ENCODE measurements at places on chromosomes 5 and 9. TPM values are rescaled to one million over a fixed set of nuclear protein-coding genes. Genes with fewer than 3 reads are reported as not detected.
A peak's percentile ranks its signal among the peaks of the same experiment; 100 is the strongest.

DNA sequence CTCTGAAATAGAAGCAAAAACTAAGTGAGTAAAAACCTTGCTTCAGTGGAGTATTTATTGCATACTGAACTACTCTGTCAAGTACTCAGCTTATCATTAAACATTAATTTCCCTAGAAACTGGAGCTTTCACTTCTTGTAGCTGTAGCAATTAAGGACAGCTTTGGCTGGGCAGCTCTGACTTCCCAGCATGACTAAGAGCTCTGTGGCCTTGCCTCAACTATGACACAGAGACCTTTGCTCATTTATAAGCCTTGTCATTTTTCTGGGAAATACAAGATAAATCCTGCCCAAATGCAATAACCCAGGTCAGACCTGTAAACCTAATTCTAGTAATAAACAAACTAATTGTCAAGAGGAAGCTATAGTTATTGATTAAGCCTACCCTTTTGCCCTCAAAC is 65.4 kb upstream of the STK32A start:
- H3K27me3 ChIP-seq: no peaks in the 10 kb centered on the region
- no peak overlapping the region for H3K4me3 ChIP-seq
- no peaks in the 10 kb centered on the region for H3K4me1 ChIP-seq
- no peak overlapping the region for H3K27ac ChIP-seq

DNA sequence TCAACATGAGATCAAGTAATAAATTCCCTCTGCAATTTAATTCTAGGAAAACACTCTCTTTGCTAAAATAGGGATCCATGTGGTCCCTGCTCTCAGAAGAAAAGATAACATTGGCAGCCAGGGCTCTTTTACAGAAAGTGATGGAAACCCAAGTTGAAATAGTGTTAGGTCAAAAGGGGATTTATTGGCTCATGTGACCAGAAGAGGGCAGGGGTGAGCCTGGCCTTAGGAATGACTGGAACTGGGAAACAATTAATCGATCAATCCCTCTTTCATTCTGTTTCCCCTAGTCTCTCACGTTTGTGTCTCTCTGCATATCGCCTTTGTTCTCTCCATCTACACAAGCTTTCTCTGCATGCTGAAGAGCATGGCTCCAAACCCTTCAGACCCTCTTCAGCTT is 58.3 kb upstream of the ALDH1B1 start:
- no peak overlapping the region for H3K27ac ChIP-seq
- no peaks in the 10 kb centered on the region for H3K27me3 ChIP-seq
- no peaks in the 10 kb centered on the region for H3K36me3 ChIP-seq
- no peak overlapping the region for H3K4me3 ChIP-seq

DNA sequence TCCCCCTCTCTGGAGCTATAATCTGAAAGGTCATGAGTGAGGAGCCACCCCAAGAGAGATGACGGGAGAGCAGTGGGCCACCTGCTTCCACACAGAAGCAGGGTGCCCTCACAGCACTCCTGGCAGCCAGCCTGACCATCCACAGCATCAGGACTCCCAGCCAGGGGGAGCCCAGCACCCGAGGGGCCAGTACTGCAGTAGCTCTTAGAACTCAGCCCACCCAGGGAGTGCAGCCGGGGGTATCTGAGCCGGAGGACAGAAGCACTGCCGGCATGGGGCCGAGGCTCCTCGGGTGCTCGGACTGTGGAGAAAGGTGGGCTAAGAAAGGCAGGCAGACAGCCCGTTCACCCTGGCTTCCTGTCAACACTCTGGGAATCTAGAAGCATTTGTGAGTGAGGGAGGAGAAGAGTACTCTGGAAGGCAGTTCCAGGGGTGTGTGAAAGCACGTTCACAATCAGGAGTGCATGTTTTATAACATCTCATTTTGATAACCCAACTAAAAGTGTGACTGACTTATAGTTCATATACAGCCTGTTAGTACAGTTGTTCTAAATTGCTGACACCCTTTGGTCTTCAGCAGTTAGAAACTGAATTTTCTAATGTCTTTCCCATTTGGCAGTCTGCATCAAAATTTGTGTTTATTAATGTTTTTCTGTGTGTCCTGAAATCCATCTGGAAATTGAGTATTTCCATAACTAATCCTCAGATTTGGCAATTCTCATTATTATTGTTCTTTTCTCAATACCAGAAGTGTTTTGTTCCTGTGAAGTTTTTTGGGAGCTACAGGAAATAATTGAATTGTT is 25.9 kb upstream of the ASPN start:
- H3K36me3 ChIP-seq: no peaks in the 10 kb centered on the region
- no peaks in the 10 kb centered on the region for H3K27me3 ChIP-seq
- peaks cover 31% of the 10 kb centered on the region for H3K4me1 ChIP-seq
- DNase-seq: no peak

GRCh38 chr5:118882666-118883065 is 105.7 kb downstream of the DTWD2 start:
- DNase-seq: no peak
- H3K4me3 ChIP-seq: no peak overlapping the region
- H3K36me3 ChIP-seq: no peaks in the 10 kb centered on the region
- H3K27ac ChIP-seq: no peak overlapping the region

GRCh38 chr5:83368319-83368718 is 103.2 kb upstream of the VCAN start:
- peak overlapping the region; percentile 60 for H3K27ac ChIP-seq
- H3K4me1 ChIP-seq: peaks cover 13% of the 10 kb centered on the region
- peak overlapping the region; percentile 8 for H3K4me3 ChIP-seq
- peak; percentile 92 for DNase-seq
- no peaks in the 10 kb centered on the region for H3K27me3 ChIP-seq

GRCh38 chr9:134597041-134597913 is 44.3 kb upstream of the COL5A1 start:
- DNase-seq: peak; percentile 31
- no peak overlapping the region for H3K27ac ChIP-seq
- H3K4me1 ChIP-seq: peaks cover 10% of the 10 kb centered on the region
- no peak overlapping the region for H3K4me3 ChIP-seq
- no peaks in the 10 kb centered on the region for H3K27me3 ChIP-seq

- no peak for DNase-seq
- no peak overlapping the region for H3K27ac ChIP-seq
- no peaks in the 10 kb centered on the region for H3K36me3 ChIP-seq
- H3K27me3 ChIP-seq: no peaks in the 10 kb centered on the region
- H3K4me1 ChIP-seq: peaks cover 27% of the 10 kb centered on the region
- H3K4me3 ChIP-seq: no peak overlapping the region
These were observed 136.6 kb downstream of the GNA14 start for GRCh38 chr9:77511525-77511924.

GRCh38 chr9:83200531-83200930 is 137.6 kb upstream of the RASEF start:
- H3K4me3 ChIP-seq: no peak overlapping the region
- H3K4me1 ChIP-seq: no peaks in the 10 kb centered on the region
- no peak overlapping the region for H3K27ac ChIP-seq
- no peak for DNase-seq
- no peaks in the 10 kb centered on the region for H3K36me3 ChIP-seq

GRCh38 chr9:137222190-137223077 is at the start of gene RNF208:
RNF208 (minus strand) TSS chr9:137222240; CDS start chr9:137221212, 1,028 bp downstream.
- no peaks in the 10 kb centered on the region for H3K36me3 ChIP-seq
- no peak for DNase-seq
- peak within 1 kb of the TSS; percentile 88 for H3K4me3 ChIP-seq
- H3K4me1 ChIP-seq: peaks cover 51% of the 10 kb centered on the region
- H3K27me3 ChIP-seq: no peaks in the 10 kb centered on the region

- H3K27me3 ChIP-seq: no peaks in the 10 kb centered on the region
- peak; percentile 45 for DNase-seq
- no peaks in the 10 kb centered on the region for H3K36me3 ChIP-seq
- H3K4me3 ChIP-seq: no peak overlapping the region
These were observed 92.1 kb upstream of the MAP1B start for GRCh38 chr5:72015103-72015548.

DNA sequence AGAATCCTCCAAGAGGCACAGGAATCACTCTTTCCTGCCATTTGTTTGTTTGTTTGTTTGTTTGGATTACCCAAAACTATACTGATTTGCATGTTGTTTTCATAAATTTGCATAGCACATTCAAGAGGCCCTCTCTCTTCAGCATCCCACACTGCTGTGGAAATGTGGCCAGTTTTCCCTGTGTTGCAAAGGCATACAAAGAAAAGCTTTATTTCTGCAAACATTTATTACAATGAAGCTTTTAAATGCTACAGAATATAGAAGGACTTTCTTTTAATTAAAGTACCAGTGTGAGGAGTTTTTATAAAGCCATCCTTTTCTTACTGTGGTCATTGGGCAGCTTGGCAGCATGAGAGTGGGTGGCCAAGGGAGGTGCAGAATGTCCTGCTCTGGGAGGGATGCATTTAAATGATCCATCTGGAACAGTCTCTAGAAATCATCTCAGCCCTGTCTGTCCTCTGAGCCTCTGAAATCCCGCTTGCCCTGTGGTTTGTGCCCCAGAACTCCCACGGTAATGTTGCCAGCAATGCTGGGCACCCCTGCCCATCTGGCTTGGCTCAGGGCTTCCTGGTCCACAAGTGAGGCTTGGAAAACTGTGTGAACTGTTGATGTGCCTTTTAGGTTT is 356.8 kb upstream of the KIF2A start:
- DNase-seq: no peak
- peaks cover 23% of the 10 kb centered on the region for H3K27me3 ChIP-seq
- H3K36me3 ChIP-seq: no peaks in the 10 kb centered on the region
- H3K4me3 ChIP-seq: no peak overlapping the region

DNA sequence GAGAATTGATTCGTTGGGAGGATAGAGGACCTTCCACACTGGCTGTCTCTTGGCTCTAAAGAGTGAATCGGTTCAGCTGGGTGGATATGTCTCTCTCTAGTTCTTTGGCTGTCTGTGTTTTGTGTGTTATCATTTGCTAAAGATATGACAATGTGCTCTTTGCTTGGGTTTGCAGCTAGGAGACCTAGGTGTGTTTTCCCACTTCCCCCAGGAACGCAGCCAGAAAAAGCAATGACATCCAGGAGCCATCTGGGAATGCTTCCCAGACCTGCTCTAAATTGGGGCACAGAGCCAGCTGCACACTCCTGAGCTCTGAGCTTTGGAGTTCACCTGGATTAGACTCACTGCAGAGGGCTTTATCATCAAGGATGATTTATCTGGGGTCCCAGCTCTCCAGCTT is 12.8 kb upstream of the PDZD2 start:
- DNase-seq: peak; percentile 76
- H3K27ac ChIP-seq: no peak overlapping the region
- peaks cover 10% of the 10 kb centered on the region for H3K27me3 ChIP-seq

DNA sequence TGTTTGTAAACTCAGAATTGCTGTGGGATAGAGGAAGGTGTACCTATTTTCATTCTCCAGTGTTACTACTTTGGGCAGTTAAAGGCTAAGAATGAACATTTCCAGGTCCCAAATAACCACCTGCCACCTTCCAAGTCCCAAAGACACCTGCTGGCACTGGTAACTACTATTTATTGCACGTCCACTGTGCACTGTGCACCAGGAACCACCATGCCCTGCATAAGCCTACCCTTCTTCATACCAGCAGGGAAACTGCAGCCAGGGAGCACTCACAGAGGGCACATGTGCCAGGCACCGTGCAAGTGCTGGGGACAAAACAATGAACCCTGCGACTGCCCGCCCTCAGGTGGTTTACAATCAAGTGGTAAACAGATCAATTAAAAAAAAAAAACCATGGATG is 34.9 kb downstream of the RAPGEF1 start:
- no peak overlapping the region for H3K27ac ChIP-seq
- H3K36me3 ChIP-seq: no peaks in the 10 kb centered on the region

GRCh38 chr9:123739387-123739786 is 190.5 kb downstream of the DENND1A start:
- no peaks in the 10 kb centered on the region for H3K36me3 ChIP-seq
- no peak overlapping the region for H3K4me3 ChIP-seq
- no peaks in the 10 kb centered on the region for H3K4me1 ChIP-seq
- no peaks in the 10 kb centered on the region for H3K27me3 ChIP-seq
- no peak overlapping the region for H3K27ac ChIP-seq
- no peak for DNase-seq

- H3K36me3 ChIP-seq: no peaks in the 10 kb centered on the region
- H3K4me3 ChIP-seq: no peak overlapping the region
- H3K27me3 ChIP-seq: no peaks in the 10 kb centered on the region
- no peak overlapping the region for H3K27ac ChIP-seq
These were observed 18.3 kb downstream of the ASPN start for GRCh38 chr9:92463984-92464383.

DNA sequence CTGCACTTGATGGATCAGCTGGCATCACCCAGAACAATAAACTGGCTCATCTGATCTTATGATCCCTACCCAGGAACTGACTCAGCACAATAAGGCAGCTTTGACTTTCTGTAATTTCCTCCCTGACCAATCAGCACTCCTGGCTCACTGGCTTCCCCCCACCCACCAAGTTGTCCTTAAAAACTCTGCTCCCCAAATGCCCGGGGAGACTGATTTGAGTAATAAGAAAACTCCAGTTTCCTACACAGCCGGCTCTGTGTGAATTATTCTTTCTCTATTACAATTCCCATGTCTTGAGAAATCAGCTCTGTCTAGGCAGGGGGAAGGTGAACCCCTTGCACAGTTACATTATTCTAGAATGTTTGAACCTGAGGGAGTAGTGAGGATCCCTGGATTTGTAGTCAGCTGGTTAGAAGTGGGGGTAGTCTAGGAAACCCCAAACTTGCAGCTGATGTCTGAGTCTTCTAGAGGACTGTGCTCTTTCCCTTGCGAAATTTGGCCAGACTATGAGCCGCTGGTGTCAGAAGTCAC is 111.7 kb upstream of the NEK6 start:
- no peaks in the 10 kb centered on the region for H3K36me3 ChIP-seq
- no peaks in the 10 kb centered on the region for H3K27me3 ChIP-seq
- H3K27ac ChIP-seq: no peak overlapping the region
- H3K4me1 ChIP-seq: no peaks in the 10 kb centered on the region
- no peak overlapping the region for H3K4me3 ChIP-seq

GRCh38 chr5:142772446-142773293 is 2.5 kb downstream of the ARHGAP26 start:
- H3K36me3 ChIP-seq: no peaks in the 10 kb centered on the region
- H3K4me3 ChIP-seq: peak overlapping the region; percentile 97
- peaks cover 19% of the 10 kb centered on the region for H3K4me1 ChIP-seq
- DNase-seq: peak; percentile 29

GRCh38 chr5:53714667-53715010 is 154.2 kb downstream of the NDUFS4 start:
- peak overlapping the region; percentile 52 for H3K27ac ChIP-seq
- peaks cover 8% of the 10 kb centered on the region for H3K4me1 ChIP-seq
- no peaks in the 10 kb centered on the region for H3K27me3 ChIP-seq
- no peaks in the 10 kb centered on the region for H3K36me3 ChIP-seq
- H3K4me3 ChIP-seq: no peak overlapping the region

DNA sequence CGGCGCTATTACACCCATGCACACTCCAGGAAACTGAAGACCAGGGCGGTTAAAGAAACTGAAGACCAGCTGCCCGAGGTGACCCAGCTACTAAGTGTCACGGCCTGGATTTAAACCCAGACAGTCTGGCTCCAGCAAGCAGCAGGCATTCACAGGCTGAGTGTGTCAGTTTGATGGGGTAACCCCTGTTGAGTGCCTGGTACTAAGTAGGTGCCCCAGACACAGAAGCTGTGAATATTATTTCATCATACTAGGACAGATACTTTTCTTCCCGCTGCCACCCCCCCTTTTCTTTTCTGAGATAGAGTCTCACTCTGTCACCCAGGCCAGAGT is 7.3 kb downstream of the ENG start:
- no peak overlapping the region for H3K4me3 ChIP-seq
- H3K27me3 ChIP-seq: no peaks in the 10 kb centered on the region
- no peak overlapping the region for H3K27ac ChIP-seq
- H3K4me1 ChIP-seq: no peaks in the 10 kb centered on the region
- DNase-seq: no peak

GRCh38 chr5:73962801-73963425 is 336.9 kb downstream of the ARHGEF28 start:
- peak; percentile 6 for DNase-seq
- H3K27ac ChIP-seq: no peak overlapping the region
- no peaks in the 10 kb centered on the region for H3K27me3 ChIP-seq
- no peaks in the 10 kb centered on the region for H3K4me1 ChIP-seq

The ANXA6 gene
- total RNA-seq: 122 TPM

The PTPRD gene
- total RNA-seq: 0.63 TPM

The LSM11 gene
- 5.1 TPM for total RNA-seq

The PAPPA gene
- total RNA-seq: not detected

The BNC2 gene
- 11.7 TPM for total RNA-seq

The GPR150 gene
- total RNA-seq: not detected

The FLT4 gene
- total RNA-seq: not detected
